Stimulated activated CD4-positive, alpha-beta T cell treated with anti-CD3 and anti-CD28 coated beads, Interleukin-1b, Interleukin-23, amount 100 ng/mL, for 24 hours (primary cell): ENCODE measurements at places on chromosomes 16 and 17.

- no peak for DNase-seq
These were observed 78.9 kb upstream of the LHX1 start for GRCh38 chr17:36858119-36859002.

DNA sequence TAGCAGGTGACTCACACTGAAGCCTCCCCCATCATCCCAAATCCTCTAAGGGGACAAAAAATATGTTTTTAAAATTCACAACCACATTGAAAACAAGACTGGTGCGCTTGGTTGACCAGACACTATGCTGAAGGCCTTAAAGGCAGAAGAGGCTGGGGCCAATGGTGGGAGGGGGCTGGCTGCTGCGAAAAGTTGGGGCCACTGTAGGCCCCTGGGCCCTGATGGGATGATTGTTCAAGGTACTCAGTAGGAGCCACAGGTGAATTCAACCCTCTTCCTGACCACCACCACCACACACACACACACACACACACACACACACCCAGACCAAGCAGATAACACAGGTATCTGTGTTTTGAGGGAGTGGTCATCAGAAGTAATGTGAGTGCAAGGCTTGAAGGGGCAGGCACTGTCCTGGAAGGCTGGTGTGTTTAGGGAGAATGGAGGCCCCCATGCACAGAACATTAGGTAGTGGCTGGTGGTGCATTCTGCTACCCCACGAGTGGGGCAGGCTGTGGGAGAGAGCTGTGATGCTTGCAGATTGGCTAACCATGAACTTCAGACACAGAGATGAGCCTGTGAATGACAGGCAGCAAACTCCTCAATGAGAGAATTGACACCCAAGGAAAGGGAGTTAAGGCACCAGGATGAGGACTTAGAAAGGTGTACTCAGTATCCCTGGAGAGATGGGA, 55.0 kb downstream of the NT5M start:
- no peak for DNase-seq

- DNase-seq, result no peak
These were observed 68.8 kb downstream of the CMIP start for GRCh38 chr16:81513204-81514040.

GRCh38 chr16:67907397-67908180, 14.5 kb downstream of the PSKH1 start:
- no peak for DNase-seq

GRCh38 chr17:79800325-79801155, 3.7 kb upstream of the CBX8 start:
- no peak for DNase-seq

GRCh38 chr17:16215965-16216316, 607 bp upstream of the NCOR1 start:
- no peak for DNase-seq

DNA sequence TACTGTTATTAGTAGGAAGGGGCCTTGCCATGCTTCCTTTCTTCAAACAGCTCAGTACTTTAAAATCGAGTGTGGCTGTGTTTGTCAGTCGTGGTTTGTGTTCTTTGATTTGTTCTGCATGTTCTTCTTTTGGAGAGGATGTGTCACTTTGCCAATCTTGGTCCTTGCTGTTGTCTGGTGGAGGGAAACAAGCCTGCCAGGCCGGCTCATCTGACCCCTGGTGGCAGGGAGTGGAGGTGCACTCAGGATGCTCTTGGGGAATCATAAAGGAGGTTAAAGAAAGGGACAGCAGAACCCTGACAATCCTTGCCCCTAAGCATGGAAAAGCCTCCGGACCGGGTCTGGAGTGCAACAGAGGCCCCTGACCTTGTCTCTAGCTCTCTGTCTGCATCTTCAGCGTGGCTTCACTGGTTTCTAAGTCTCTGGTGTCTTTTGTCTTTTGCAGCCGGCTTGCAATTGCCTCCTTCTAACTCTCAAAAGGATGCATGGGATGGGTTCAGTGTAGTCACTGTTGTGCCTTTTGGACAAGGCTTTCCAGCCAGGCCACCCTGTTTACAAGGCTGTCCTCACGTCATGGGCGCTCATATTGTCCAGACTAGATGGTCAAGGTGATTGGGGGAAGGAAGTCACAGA, 135.8 kb downstream of the WWOX start:
- DNase-seq, result peak; percentile 43

DNA sequence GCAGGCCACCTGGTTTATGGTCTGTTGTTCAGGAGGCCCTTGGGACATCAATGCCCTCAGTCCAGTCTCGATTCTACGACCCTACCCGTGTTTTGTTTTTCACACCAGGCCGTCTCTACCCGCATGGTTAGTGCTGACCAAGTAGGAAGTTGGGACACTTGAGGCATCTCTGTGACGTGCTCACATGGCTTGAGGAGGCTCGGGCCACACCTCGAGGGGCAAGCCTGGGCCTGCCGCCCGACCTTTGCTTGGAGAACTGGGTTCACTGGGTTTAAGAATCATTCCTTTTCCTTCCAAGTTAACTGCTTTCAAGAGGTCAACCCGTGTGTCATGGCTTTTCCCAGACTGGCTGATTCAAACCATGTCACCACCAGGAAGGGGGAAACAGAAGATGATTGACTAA, 86.8 kb downstream of the CMIP start:
- DNase-seq, result no peak

GRCh38 chr17:40253565-40253964, 34.1 kb upstream of the CDC6 start:
- DNase-seq, result no peak

- no peak for DNase-seq
These were observed 35.5 kb upstream of the STAC2 start for GRCh38 chr17:39261286-39261685.

GRCh38 chr16:10584981-10585438, 4.6 kb upstream of the EMP2 start:
- DNase-seq, result no peak

DNA sequence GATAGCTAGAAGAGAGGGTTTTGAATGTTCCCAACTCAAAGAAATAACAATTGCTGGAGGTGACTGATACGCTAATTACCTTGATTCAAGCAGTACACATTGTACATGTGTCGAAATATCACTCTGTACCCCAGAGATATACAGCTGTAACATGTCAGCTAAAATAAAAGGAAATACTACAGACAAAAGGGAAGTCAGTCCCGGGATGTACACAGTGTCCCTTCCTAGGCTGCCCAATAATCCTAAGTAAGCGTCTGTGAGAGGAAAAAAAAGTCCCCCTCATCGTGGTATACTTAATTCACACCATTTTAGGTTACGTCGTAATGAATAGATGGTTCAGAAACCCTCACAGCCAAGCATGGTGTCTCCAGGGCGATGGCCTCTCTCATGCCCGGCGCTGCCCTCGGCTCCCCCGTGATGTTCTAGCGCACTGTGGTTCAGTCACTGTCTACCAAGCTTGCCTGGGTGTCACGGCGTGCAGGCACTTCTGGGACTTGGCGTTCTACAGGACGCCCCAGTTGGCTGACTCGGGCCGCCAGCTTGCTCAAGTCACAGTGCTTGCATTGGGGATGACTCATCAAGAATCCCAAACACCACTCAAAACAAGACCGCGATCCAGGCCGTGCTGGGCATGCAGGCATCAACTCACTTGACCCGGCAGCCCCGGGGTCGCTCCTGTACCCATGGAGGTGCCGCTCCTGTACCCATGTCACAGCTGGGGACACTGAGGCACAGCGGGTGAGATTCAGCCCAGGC, 27.6 kb downstream of the CCDC40 start:
- DNase-seq, result no peak

GRCh38 chr16:65618333-65618732, 496.5 kb upstream of the CDH11 start:
- no peak for DNase-seq

GRCh38 chr17:67514998-67515397, 137.9 kb downstream of the PITPNC1 start:
- DNase-seq, result no peak

DNA sequence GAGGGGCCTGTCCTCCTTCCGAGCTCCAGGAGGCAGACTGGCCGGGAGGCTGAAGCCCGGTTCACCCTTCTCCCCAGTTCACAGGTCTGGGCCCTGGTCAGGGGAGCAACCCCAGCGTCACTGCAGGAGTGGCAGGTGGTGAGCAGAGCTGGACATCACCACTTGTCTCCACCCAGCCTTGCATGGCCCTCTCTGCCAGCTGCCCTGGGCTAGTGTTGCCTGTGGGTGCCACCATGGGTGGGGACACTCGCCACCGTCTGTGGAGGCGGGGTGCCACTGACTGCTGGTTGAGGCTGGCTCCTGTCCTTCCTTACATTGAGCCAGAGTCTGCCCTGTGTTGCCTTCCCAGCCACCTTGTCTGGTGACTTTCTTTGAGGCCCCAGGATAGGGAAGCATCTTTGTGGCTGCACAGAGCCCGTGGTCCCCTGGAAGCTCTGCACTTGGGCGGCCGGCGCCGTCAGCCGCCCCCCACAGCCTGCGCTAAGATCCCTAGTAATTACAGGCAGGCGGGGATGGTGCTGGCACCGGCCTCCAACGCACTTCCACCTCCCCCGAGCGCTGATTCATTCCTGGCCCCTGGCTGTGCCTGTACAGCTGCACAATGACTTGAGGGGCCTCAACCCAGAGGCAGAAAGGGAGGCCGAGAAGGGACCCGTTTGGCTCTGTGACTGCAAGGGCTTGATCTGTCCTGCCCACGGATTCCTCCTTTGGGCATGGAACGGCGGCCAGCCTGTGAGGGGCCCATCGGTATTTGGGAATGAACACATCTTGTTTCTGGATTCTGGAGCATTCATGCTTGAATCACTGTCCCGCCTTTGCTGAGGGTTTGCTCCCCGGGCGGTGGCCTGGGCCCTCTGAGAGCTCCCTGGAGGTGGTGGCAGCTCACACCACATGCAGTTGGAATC, 5.2 kb downstream of the BAIAP2 start:
- no peak for DNase-seq

GRCh38 chr17:76026714-76027158, 370 bp downstream of the EVPL start:
- no peak for DNase-seq
